ENCODE measurements at places on chromosomes 11 and 22.

DNA sequence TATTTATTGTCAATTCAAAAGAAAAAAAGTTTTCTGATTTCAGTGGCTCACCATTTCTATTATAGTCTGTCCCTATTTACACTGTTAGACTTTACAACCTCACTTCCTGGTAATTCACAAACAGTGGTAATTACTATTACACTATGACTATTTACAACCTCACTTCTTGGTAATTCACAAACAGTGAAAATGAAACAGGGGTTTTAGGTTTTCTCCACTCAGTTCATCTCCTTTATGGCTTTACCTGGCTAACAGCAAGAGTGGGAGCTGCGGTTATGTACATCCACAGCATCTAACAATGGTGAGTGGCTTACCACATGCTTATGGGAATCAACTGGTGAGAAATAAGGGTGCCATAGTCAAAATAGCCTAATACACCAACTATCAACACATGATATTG is 166.4 kb downstream of the CASP12 start:
- DNase-seq, result no peak

DNA sequence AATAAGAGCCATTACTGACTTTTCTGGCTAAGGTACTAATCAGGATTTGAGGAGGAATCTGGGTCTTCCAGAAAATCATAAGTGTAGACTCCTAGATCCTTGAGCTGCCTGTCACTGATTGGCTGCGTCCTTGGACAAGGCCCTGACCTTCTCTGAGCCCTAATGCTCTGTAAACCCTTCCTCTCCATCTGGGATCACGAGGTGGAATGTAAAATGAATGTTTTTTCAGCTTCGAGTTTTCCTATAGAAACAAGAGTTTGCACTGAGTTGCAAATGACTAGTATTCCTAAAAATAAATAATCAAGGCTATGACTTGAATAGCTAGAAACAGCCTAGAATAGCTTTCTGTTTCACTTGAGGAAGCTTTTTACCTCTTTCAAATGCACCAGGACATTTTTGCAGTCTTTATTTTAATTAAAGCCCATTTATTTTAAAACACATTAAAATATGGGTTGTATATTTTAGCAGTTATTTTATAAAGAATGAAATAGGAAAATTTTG is 1.1 kb upstream of the DIXDC1 start:
- no peak for DNase-seq

DNA sequence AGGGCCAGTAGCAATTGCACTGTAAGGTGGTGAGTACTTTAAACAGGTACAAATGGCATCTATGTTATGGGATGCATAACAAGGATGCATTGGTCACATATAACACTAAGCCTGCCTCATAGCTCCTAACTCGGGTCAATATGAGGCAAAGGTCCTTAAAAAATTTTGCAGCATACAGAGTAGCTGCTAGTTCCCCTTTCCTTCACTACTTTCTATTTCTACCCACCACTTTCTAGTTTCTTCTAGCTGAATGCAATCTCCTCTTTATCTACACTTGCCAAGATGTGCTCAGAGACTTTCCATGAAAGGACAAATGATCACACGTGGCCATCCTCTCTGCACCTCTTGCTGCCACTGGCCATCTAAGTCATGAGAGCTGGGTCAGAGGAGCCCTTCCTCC is 9.8 kb downstream of the OR51F2 start:
- DNase-seq, result no peak

- DNase-seq, result no peak
Observed at GRCh38 chr11:111120696-111121302, 124.7 kb upstream of the POU2AF2 start.

GRCh38 chr11:2752204-2752770 is 52.5 kb upstream of the KCNQ1OT1 start:
- no peak for DNase-seq
